LHCN-M2 (cell line): ENCODE measurements at places on chromosomes 5 and 9. TPM values are rescaled to one million over a fixed set of nuclear protein-coding genes. Genes with fewer than 3 reads are reported as not detected.

DNA sequence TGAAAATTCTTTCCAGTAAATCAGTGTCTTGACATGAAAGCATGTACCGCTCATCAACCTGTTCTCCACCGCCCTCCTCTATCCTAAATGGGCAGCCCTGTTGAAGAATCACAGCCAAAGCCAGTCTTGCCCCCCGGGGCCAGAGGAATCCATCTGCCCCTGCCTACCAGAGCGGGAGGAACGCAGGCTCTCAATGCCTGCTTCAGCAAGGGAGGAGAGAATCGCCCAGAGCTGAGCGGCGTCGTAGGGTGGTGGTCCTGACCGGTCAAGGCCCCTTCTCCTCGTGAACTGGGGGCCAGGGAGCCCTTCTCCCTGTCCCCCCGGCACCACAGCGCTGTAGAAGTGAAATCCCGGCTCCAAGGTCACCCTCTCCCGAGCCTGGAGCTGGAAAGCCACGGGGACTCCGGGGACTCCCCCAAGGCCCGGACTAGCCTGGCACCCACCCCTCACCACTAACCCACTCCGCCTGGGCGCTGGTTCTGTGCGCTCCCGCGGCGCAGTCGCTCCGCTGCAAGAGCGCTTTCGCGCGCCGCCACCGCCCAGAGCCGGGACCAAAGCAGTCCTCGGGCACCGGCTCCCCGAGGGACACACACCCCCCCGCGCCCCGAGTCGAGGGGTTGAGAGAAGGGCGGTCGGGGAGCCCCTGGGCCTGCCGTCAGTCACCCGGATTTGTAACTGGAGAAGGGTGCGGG, 718 bp upstream of the TMEM215 start:
- no peak for DNase-seq

- no peak for DNase-seq
These were observed 21.9 kb downstream of the ZNF608 start for GRCh38 chr5:124724357-124725039.

DNA sequence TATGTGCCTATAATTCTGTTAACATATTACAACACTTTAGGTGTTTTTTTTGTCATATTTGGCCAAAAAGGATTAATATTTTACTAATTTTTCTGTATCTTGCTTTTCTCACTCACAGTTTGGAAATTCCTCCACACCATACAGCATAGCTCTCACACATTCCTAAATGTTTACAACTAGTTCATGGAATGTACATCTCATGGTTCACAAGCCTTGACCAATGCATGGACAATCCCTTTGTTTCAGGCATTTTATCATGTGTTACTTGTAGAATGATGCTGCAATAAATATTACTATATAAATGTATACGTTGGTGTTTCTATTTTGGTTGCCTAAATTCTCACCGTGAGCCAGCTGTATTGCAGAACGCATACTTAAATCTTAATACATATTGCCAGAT, 80.5 kb upstream of the SPATA31C2 start:
- DNase-seq = no peak

DNA sequence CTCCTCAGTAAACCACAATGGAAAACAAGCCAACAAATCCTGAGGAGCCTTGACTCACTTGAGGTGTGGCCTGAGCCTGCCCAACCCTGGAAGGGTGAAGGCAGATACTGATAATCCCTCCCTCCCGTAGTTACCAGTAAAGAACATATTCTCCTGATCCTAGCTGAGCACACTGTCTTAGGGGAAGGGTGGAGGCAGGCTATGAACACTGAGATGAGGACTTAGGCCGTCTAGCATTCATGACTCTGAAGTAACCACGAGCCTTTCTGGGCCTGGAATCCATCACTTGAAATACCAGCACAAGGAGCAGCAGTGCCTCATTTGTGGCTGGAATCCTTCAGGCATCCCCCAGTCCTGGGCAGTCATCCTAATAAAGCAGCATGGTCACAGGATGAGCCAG, 124.5 kb upstream of the PRLR start:
- no peak for DNase-seq

DNA sequence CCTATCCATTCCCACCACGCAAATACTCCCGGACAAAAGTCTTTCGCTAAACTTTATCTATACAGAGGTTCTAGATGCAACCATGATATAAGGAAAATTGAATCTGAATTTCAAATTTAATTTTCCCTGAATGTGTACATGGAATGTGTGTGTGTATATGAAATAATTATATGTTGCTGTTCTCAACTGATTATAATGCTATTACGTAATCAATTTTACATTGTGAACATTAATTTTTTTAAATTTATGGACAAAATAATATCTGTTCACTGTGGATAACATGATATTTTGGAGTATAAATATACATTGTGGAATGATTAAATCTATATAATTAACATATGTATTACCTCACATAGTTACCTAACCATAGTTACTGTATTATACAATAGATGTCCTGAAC, 1250.6 kb downstream of the EFNA5 start:
- DNase-seq = no peak

DNA sequence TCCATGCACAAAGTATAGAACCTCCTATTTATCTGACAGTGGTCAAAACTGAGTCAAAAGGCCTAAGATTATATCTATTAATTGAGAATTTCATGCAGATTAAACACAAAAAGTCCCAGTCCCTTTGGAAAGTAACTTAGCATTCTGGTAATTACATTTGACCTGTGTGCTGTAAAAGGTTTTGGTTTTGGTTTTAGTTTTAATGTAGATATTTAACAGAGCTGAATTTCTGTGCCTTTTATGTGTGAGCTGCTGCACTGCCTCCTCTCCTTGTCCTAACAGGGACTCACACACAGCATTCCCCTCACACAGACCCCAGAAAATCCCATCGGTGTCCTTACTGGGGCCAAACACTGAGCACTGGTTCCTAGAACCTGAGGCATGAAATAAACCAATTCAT, 31.0 kb upstream of the FSD1L start:
- no peak for DNase-seq

DNA sequence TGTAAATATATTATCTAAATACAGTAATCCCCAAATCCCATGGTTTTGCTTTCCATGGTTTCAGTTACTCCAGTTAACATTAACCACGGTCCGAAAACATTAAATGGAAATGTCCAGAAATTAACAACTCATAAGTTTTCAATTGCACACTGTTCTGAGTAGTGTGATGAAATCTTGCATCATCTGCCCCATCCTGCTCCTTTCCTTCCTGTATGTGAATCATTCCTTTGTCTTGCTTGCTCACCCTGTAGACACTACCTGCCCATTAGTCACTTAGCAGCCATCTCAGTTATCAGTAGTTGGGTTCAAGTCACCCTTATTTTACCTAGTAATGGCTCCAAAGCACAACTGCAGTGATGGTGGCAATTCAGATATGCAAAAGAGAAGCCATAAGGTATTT, 1568.5 kb upstream of the WWC1 start:
- peak; percentile 32 for DNase-seq

DNA sequence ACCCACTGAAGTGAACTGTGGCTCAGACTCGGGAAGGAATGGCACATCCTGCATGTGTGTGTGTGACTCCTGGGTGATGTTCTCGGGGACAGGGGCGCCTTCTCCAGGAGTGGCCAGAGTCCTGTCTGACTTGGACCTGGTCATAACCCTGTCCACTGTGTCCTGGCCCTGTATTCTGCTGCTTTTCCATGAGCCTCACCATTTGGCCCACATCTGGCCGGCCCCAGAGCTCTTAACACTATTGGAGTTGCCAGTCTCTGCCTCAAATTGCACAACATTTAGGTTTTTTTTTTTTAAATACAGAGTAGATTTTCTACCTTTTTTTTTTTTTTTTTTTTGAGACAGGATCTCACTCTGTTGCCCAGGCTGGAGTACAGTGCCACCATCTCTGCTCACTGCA, 278.3 kb upstream of the TUT7 start:
- DNase-seq = no peak

SYK gene
- not detected in 2 replicates for total RNA-seq

CCNI2 gene
- total RNA-seq = 0.06 TPM in 1 of 2 replicates, not detected in the other

S1PR3 gene
- 3.2 and 3.5 TPM in 2 replicates for total RNA-seq

TMEM215 gene
- not detected in 2 replicates for total RNA-seq
